Caki2 (cell line): ENCODE measurements at places on chromosomes 2 and 18. TPM values are rescaled to one million over a fixed set of nuclear protein-coding genes. Genes with fewer than 3 reads are reported as not detected.

The NFATC1 gene
- total RNA-seq, result 1.7 and 8.3 TPM in 2 replicates

The REV1 gene
- 16.2 and 33.9 TPM in 2 replicates for total RNA-seq

The C2orf72 gene
- 12.8 and 21.5 TPM in 2 replicates for total RNA-seq

- DNase-seq, result no peak
Observed at GRCh38 chr2:135617501-135618015, 86.3 kb downstream of the R3HDM1 start.

DNA sequence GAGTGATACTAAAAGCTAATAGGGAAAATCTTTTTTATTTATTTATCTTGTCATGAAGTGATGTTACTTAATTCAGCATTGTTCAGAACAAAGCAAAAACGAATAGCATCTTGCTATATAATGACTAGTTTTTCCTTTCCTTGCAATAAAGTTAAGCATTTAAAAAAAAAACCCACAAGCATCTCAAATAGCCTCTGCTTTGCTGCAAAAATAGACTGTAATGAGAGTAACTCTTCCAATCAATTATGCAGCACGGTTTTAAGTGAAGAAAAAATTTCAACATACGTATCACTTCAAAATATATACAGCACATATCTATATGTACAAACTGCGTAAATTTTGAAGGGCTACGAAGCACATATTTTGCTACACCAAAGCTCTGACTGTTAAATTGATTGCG lies 153.3 kb upstream of the VRK2 start:
- no peak for DNase-seq

DNA sequence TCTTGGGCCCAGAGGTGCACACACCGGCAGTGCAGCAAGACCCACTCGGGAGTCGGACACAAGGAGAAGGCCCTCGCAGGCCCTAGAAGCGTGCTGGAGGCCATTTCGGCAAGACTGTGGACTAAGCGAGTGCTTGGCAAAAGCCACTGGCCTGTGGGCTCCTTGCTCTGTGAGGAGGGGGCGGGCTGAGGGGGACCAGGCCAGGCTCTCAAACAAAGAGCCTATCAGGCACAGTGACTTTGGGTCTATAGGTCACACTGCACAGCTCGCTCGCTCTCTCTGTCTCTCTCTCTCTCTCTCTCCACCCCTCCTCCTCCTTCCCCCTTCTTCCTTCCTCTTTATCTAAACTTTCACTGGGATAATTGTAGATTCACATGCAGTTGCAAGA lies 23.6 kb upstream of the ZCCHC2 start:
- no peak for DNase-seq

DNA sequence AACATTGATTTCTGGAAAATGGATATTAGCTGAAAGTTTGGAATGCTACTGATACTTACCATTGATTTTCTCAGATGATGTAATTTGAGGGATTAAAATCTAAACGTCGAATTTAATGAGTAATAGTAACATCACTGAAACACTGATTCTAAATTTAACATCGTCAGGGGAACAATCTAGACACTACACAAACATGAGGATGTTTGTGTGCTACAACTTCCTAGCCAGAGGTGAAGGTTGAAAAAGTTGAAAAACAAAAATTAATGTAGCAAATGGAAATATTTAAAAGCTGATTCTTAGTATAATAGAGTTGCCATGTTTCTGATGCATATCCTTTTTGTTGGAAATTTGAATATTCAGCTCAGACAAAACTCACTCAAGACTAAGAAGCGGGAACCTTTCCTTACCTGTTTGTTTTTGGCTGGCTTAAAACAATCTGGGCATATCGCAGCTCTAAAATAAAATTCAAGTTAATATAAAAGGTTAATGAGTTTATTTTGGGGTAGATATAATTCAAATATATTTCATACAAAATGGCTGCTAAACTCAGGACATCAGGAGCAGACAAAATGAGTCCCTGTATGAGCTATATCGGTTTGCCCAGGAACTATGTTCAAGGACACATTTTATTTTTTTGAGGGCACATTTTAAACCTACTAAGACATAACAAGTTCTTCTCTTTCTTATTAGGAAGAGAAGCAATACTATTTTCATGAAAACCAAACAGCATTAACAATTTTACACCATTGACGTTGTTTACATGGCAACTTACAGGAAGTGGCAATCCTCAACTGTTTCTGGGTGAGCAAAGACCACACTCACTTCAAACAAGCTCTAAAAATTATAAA lies 52.6 kb upstream of the PEX13 start:
- DNase-seq, result no peak

DNA sequence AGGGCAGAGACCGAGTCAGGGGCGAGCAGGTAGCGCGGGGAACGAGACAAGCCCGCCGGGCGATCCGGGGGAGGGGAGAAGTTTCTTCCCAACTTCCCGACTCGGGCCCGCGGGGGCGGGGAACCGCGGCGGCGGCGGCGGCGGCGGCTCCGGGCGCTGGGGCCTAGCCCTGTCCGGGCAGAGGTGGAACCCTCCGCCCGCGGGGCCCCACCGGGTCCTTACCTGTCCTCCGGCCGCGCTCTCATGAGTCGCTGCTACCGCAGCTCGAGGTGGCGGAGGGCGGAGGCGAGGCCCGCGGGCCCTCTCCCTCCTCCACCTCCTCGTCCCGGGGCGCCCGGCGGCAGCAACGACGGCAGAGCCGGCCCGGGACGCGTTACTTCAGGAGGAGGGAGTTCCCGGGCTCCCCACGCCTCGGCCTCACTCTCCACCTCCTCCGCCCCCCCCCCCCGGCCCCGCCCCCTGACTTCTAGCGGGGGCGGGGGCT lies at the start of gene YES1:
YES1 (minus strand) TSS at position 351 of the 484 bp plus-strand sequence. CDS start 55,415 bp downstream, outside the sequence.
- DNase-seq, result peak; percentile 80
